HuH-7.5 (cell line): ENCODE measurements at places on chromosomes 3 and 15.

- DNase-seq = no peak
Measured at GRCh38 chr3:57298041-57298440, 5.6 kb upstream of the ASB14 start.

DNA sequence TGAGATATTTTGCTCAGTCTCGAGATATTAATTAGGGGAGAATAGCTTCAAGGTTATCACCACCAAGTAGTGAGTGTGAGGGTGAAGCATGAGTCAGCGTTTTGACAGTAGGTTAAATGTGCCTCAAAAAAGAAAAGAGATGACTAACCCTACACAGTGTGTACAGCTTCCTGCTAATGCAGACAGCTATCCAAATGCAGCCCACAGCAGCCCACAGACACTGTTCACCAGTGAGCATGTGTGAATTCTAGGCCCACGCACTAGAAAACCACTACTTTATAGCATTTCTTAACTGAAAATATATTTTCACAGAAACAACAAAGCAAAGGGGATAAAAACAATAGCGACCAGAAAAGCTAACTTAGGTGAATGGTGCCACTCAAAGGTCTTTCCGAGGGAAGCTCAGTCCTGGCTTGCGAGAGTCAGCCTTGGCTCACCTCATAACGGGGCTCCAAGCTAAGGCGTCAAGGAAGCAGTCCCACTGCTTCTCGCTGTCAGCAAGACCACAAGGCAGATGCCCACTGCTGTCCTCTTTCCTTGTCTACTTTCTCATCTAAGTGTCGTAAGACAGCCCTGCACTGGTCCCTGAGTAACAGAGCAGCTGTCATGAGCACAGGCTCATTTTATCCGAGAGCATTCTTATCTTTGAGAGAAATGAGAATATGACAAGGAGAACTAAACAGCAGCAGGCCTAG is 47.6 kb downstream of the TXNRD3 start:
- no peak for DNase-seq

- DNase-seq = no peak
Measured at GRCh38 chr15:101309436-101310160, 14.6 kb upstream of the SNRPA1 start.

DNA sequence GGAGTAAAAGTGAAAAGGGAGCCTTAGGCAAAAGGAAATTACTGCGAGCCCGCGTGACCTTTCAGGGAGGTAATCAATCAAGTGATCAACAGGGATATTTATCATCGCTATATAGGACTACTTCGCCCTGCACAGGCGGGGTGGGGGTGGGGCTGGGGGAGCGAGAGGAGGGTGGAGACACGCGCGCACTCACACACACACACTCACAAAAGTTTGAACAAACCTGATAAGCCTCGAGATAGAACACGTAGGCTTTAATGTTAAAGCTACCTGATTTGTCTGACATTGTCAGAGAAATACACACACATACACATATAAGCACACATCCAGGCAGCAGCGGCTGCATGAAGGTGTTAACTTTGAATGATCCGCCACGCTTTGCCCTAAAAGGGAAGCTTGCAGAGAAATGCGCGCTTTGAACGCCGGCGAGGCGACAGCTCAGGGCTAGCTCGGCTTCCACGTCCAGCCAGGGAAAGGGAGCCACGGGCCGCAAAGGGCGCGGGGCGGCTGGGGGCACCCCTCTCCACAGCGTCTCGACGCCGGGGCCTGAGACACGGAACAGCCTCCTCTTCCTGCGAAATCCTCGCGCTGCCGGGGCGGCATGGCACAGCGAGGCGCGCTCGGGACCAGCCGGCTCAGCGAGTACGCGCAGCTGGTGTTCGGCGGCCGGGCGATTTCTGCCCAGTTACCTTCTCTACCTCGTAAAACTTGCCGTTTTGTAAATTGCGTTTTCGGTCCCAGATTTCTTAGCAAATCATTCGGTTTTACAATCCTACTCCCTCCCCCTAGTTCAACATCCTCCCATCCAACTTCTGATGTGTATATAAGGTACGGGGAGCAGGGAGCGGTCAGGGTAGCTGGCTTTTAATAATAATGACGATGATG is 4.8 kb upstream of the MECOM start:
- DNase-seq = peak; percentile 73

DNA sequence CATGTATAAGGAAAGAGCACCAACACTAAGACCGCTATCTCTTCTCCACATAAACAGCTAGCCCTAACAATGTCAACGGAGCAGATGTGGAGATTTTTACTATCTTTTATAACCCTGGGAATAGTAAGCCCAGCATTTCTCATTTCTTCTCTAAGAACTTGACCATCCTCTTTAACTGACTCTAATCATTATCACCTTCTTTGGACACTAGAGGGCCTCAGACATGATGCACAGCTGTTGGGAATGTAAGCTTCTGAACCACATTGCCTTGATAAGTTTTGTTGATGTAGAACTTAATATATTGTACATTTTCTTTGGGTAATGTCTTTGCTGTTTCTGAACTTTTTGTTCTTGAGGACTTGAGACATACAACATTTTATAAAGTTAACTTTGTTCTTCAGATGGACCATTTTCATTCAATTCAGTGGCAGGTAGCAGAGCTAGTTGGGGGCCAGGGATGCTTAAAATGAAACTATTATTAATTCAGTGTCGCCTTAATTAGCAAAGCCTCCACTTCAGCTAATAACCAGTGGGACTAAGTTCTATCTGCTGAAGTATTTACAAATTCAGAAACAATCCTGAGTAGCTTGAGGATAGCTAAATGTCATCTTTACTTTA is 9.6 kb upstream of the TAGLN3 start:
- no peak for DNase-seq

GRCh38 chr3:188458756-188459155 is 304.8 kb downstream of the LPP start:
- DNase-seq = no peak

DNA sequence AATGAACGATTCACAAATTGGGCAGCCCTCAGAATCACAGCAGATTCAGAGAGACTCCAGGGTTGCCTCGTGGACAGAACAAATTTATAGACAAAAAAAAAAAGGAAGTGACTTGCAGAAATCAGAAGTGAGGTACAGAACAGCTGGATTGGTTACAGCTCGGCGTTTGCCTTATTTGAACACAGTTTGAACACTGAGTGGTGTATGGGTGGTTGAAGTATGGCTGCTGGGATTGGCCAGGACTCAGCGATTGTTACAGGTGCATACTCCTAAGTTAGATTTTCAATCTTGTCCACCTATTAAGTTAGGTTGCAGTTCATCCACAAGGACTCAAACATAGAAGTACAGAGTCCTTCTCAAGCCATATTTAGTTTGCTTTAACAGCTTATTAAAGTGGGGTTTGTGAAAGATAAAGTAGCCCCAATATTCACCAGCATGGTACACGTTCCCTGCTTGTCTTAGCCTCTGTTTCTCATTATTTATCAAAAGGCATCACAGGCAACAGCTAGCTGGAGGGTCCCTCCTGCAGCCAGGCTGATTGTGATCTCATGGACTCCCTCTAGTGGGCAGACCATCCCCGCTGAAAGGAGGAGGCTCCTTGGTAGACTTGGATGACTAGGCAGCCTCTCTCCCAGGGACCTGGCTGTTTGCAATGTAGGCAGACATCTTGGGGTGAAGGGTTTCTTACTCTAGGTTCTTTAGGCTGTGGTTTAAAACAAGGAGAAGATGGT is 17.6 kb upstream of the ALDH1L1 start:
- DNase-seq = peak; percentile 50

DNA sequence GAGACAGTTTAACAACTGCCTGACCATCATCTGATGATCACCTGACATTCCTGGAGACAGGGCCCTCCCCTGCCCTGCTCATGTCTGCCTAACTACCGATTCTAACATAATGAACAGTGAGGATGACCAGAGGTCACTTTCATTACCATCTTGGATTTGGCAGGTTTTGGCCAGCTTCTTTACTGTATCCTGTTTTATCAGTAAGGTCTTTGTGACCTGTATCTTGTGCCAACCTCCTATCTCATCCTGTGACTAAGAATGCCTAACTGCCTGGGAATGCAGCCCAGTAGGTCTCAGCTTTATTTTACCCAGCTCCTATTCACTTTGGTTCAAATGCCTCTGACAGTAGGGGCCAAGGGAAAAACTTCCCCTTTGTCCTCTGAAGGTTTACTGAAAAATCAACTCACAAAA is 40.2 kb downstream of the METTL6 start:
- no peak for DNase-seq

DNA sequence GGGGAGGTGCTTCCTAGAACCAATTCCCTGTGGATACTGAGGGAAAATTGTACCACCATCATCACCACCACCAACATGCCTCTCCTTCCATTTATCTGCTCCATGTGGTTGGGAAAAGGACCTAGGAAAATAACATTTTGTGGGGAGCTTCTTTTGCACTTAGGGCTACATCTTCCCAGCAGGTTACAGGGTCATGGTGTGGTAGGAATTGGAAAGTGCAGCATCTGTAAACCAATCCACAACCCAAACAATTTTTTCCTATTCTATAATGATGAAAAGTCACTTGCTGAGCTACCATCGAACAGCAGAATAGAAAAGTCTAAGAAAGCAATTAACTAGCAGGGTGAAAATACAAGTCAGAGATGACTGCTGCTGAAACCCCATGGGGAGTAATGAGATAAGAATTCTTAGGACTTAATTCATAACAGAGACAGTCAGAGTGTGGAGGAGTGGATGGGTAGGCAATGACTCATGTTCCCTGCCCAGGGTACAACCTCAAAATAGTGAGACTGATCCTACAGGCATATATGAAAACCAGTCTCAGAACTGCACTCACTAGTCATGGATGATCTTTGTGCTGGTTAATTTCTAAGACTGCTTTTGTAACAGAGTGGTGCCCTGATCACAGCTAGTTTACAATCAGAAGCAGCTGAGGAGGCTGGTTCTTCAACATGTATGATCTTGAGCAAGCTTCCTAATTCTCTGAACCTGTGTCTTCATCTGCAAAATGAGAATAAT is 38.1 kb upstream of the LEKR1 start:
- no peak for DNase-seq

DNA sequence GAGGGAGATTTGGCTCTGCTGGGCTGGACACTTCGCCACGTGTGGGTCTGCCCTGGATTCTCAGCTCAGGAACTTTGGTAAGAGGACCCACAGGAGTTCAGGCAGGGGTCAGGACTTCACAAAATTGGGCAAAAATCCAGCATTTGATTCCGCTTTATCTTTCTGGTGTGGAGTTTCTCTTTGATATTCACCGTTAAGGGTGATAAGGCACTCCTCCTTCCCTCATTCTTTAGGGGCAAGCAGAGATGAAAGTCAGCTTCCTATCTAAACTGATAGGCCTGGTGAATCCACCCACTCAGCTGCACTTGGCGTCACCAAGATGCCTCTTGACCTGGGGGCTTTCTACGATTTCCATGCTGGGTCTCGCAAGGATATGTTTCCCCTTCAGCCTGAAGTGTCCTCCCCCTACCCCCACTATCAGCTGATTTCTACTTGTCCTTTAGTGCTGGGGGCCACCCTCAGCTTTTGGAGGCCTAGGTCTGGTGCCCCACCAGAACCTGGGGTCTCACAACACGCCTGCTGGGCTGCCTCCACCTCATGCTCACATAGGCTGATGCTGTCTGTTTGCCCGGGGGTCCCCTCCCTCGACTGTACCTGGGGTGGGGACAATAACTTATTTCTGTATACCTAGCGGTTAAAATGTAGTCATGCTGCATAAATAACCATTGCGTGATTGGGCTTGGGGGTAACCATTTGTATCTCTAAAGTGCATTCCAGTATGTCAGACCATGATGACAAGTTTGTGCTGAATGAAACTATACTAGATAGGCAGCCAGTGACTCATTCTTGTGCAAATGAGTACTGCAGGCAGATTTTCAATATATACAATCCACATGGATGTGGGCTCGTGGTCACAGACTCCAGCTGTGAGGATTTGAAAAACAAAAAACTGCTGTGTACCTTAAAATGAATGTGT is 248.3 kb downstream of the ADAMTS17 start:
- no peak for DNase-seq

- DNase-seq = no peak
Measured at GRCh38 chr3:123791898-123792297, 92.2 kb downstream of the MYLK start.
